ENCODE measurements at places on chromosomes 4 and X.

- no peak for DNase-seq
Observed at GRCh38 chr4:47827343-47828047, 10.4 kb downstream of the CORIN start.

GRCh38 chr4:2298532-2298991 lies 36.7 kb upstream of the MXD4 start:
- no peak for DNase-seq

- DNase-seq: no peak
Observed at GRCh38 chrX:112164420-112164819, 81.8 kb upstream of the TRPC5 start.

GRCh38 chrX:133448512-133449076 lies 33.3 kb upstream of the GPC4 start:
- no peak for DNase-seq

- DNase-seq: no peak
Observed at GRCh38 chrX:38178396-38178795, 42.3 kb downstream of the SRPX start.

Measured in NCI-H1694 treated with DMSO at 0.1 percent for 48 hours (cell line).